Activated CD4-positive, alpha-beta T cell treated with anti-CD3 and anti-CD28 coated beads for 4 hours (primary cell): ENCODE measurements at places on chromosomes 3 and 15.
A peak's percentile ranks its signal among the peaks of the same experiment; 100 is the strongest.

GRCh38 chr15:25688166-25688565 lies 175.0 kb downstream of the ATP10A start:
- DNase-seq: no peak

- no peak for DNase-seq
Measured at GRCh38 chr3:127491323-127491722, 99.2 kb downstream of the TPRA1 start.

DNA sequence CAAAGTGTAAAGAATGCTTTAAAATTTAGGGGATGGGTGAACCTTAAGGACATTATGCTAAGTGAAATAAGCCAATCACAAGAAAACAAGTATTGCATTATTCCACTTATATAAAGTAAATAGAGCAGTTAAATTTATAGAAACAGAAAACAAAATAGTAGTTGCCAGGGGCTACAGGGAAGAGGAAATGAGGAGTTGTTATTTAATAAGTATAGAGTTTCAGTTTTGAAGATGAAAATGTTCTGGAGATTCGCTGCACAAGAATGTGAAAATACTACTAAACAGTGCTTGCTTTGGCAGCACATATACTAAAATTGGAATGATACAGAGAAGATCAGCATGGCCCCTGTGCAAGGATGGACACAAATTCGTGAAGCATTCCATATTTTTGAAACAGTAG lies 32.0 kb downstream of the DNAH12 start:
- DNase-seq: no peak

- no peak for DNase-seq
Measured at GRCh38 chr15:96361309-96362010, 31.0 kb downstream of the NR2F2 start.

DNA sequence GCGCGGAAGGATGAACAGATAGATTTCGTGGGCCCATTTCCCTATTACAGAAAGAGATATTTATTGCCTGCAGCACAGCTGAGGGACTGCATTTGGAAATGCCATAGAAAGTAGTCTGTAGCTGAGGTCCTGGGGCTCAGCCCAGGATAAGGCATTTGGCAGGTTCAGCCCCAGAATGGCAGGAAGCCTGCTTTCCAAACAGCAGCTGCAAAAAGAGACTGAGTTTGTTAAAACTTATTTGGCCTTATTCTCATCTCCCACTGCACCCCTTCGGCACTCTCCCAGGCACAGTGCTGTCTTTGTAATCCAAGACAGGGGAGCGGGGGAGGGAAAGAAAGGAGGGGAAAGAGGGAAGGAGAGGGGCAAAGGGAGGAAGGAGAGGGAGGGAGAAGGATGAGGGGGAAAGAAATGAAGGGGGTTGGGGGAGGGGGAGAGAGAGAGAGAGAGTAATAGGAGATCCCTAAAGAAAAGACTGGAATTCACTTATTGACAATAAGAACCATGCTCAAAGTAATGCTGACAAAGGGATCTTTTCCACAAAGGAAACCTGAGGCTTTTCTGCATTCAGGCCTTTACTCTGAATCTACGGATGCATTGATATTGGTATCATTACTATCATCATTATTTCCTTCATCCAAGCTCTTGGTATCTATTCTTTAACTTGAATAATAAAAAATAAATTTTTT lies 94.0 kb upstream of the LRRN1 start:
- no peak for DNase-seq

GRCh38 chr15:74795966-74796625 lies 14.2 kb downstream of the CSK start:
- peak; percentile 57 for DNase-seq

DNA sequence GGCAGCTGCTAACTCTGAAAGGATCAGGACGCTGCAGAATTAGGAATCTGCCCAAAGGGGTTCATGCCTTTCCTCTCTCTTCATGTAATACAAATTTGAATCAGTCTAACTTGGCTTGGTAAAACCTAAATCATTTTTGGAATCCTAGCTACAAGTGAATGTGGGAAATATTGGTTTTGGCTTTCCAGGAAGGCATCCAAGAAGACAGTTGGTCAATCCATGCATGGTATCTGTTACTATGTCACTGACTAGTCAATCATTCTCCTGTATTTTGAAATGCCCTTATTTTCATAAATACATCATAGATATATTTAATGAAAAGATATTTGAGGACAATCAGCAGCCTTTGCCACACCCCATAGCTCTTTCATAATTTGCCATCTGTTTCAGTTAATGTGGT lies 7.5 kb upstream of the PLS1 start:
- no peak for DNase-seq

GRCh38 chr3:140397847-140398246 lies 280.0 kb upstream of the TRIM42 start:
- no peak for DNase-seq

GRCh38 chr15:83445643-83446042 lies 1.5 kb upstream of the SH3GL3 start:
- DNase-seq: no peak

DNA sequence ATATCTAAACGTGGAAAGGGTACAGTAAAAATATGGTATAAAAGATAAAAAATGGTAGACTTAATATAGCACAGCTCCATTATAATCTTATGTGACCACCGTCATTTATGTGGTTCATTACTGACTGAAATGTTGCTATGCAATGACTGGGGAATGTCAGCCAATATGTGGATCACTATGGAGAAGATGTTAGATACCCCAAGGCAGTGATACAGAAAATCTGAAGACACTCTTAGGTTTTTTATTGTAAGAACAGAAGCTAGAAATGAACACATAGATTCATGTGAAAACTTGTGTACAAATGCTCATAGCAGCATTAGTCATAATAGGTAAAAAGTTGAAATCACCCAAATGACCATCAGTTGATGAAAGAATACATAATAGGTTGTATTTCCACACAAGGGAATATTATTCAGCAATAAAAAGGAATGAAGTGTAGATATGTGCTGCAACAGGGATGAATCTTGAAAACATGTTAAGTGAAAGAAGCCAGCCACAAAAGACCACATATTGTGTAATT lies 18.4 kb downstream of the MEF2A start:
- DNase-seq: no peak

- DNase-seq: no peak
Measured at GRCh38 chr15:66292571-66293418, 573 bp upstream of the DIS3L start.

DNA sequence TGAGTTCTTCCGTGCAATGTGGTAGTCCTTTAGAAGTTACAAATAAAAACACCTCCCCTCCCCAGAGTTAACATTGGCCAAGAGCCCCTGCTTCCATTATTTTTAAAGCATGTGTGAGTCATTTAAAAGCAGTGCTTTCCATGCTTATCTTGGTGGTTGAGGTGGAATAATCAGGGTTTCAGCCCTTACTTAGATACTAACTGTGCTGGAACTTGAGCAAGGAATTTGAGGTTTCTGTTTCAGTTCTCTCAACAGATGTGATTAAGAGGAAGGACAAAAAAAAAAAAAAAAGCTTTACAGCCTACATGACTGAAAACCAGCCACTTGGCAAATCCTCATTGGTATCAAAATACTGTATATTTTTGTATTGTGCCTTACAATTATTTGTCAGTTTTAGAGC lies 64.5 kb downstream of the CGNL1 start:
- DNase-seq: no peak
